NCI-H187 (cell line): ENCODE measurements at places on chromosomes 7 and 10.

DNA sequence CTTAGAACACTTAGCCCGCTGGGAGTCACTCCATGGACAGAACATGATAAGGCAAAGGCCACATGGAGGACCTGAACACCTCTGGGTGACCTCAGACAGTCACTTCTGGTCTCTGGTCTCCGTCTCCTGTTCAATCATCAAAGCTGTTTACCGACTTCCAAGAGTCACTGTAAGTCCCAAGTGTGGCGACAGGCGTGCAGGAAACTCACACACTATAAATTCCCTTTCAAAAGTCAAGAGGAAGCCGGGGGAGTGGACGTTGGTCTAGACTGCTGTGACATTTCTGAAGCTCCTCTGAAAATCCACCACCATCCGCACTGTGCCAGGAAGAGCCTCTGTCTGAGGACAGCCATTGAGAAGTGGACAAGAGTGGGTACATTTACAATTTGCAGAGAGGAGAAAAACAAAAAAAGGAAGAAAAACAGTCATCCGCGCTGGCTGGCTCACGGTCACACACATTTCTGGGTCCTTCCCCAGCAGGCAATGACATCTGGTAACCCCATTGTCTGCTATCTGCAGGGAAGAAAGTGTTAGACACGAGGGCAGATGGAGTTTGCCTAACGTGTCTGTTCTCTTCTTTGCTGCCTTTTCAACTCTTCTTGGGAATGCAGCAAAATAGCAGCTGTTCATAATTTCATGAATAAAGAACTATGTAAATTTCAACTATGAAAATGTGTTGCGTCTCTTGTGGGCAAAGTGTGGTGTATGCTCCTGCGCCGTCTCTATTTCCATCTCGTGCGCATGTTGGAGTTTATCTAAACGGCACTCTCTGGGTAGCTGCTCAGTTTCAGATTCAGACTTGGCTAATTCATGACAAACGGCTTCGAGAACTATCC lies 32.9 kb upstream of the CUX1 start:
- no peak for DNase-seq

DNA sequence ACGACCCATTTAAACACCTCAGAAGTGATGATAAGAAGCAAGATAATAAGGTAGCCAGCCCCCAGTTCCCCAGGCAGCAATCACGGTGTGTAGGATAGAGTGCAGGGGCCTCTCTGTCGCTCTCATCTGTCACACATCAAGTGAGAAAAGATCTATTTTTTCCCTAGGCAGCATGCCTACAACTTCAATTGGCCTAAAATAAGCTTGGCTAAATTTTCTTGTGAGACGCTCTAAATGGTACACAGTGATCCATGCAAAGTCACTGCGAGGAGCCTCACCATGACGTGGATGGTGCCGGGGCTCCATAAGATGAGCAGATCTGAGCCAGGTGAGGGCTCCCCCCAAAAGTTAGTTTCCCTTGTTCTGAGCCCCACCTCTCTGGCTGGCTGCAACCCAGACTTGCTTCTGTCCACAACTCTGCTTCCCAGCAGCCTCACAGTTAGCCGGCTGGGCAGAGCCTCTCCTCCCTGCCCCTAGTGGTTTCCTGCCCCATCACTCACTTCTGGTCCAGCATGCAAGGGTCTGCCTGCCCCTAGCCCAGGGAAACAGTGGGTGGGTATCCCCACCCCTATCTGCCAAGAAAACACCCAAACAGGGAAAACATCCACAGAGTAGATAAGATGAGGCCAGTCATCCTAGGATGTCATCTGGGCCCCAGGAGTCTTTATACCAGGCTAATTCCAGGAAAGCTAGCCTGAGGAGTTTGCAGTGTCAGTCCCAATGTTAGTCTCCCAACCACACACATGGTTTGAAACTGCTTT lies 342.1 kb downstream of the GRID1 start:
- DNase-seq, result no peak

DNA sequence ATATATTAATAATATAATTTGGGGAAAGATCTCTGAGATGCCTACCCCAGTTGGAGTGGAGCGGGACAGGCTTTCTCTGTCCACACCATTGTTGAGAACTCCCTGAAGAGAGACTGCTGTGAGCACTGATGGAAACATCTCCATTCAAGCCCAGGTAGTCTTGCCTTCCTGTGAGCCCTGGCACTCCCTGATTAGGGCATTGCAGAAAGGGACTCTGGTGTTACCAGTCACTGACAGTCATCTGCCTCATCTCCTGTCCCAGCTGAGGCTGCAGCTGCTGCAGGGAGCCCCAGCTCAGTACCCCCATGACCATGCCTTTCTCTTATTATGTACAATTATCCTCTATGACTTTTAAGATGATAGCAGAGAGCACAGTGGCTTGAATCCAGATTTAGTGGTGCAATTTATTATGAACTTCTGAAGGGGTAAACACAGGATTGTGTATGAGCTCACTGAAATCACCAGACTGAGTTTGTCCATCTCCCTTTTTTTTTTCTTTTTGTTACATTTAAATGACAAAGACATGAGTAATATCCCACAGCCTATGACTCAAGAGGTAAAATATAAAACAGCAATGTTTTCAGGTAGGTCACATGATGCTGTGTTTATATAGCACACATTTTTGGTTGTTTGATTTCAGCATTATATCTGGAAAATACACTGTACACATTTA lies 236.9 kb downstream of the SLC25A13 start:
- DNase-seq, result no peak

GRCh38 chr7:42314696-42315095 lies 77.7 kb upstream of the GLI3 start:
- no peak for DNase-seq

DNA sequence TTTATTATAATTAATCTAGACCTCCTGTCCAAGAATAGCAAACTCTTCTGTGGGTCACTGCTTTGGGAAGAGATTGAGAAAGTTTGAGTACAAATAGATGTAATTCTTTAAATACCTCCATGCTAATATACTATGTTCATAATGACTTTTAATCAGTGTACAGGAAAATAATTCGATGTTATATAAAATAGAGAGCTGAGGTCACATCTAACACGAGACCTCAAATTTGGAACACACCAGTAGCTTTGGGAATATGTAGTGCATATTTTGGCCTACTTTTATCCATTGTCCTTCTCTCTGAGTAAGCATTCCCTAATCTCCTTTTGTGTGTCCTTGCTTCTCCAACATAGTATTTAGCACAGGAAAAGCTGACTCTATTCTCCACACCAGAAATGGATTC lies 27.3 kb upstream of the CABCOCO1 start:
- DNase-seq, result no peak

GRCh38 chr10:111762114-111762513 lies 421.5 kb downstream of the GPAM start:
- DNase-seq, result no peak

DNA sequence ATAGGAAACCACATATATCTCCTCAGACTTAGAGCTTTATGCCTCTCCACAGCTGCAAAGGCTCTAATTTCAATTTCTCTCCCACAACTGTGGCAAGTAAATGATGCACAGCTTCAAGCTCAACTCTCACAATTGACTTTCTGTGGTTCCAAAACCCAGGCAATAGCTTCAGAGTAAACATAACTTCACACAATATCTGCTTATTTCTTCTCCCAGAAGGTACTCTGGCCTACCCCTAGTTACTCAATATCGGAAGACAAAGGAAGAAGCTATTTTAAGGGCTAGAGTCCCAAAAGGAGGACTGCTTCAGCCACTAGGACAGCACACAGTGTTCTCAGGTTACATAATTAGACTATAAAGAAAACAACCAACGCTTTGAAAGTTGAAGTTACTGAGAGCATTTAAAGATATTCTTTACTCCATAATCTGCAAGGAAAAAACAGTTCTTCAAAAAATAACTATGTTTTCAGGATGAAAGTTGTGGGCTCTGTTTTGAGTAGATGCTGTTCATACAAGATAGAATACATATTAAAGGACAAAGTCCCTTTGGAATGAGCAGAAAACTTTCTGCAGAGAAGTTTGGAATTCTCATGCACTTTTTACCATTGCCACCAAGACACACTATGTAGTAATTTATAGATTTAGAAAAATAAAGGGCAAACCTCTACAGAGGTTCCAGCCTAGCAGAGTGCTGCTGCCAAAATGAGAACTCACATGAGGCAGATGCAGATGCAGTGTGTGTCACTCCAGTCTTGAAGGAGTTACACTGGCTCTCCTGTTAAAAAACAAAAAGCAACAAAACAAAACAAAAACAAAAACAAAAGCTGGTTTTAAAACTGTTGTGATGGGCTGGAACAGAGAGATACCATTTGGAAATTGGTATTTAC lies 81.8 kb downstream of the NT5C2 start:
- DNase-seq, result no peak

DNA sequence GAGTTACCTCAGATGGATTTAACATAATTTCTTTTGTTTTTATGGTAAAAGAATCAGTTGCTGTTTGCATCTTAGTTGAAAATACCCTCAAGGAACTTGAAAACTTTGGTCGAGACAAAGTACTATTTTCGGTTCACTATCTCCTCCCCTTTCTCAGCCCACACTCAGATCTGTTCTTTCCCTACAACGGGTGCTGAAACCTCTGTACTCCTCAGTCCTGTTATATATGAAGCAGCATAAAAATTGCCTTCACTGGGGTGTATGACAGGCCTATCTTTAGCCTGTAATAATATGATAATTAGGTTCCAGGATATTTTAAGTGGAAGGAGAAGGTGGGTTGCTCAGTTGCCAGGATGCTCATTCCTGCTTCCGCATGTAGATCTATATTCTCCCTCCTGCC lies 105.2 kb upstream of the NOBOX start:
- DNase-seq, result no peak
